Activated CD8-positive, alpha-beta memory T cell treated with anti-CD3 and anti-CD28 coated beads, Interleukin-2, amount 50 U/mL, for 4 hours (primary cell): ENCODE measurements at places on chromosomes 3 and 15.

DNA sequence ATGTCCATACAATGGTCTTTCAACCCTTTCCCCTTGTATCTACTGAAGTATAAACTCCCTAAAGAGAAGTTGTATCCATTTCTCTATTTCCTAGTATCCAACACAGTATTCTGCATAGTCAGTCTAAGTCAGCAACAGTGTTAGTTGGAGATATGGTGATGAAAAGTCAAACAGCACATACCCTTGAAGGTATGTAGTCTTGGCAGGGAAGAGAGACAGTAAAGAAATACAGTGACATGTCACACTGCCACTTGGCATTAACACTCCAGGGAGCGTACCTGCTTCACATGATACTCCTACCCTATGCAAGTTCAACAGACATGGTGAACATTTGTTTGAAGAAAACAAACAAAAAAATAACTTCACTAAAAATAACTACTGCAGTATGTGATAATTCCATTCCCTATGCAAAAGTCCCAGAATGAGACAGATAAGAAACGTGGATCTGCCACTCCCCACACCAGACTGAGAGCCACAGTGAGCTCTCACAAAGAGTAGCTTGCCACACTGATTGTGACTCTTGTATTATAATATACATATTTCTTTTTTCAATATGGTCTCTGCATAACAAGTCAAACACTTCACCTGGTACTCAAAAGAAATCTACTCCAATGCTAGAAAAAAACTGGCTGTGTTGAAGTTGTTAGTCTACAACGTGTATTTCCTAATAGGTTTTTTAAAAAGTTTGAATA, 5.9 kb downstream of the PDCD10 start:
- no peak for DNase-seq

GRCh38 chr3:149095487-149095886, 9.2 kb upstream of the HLTF start:
- DNase-seq, result no peak

- no peak for DNase-seq
Observed at GRCh38 chr3:34676436-34676835, 878.0 kb downstream of the PDCD6IP start.

GRCh38 chr3:67044295-67044694, 46.2 kb downstream of the KBTBD8 start:
- DNase-seq, result no peak

DNA sequence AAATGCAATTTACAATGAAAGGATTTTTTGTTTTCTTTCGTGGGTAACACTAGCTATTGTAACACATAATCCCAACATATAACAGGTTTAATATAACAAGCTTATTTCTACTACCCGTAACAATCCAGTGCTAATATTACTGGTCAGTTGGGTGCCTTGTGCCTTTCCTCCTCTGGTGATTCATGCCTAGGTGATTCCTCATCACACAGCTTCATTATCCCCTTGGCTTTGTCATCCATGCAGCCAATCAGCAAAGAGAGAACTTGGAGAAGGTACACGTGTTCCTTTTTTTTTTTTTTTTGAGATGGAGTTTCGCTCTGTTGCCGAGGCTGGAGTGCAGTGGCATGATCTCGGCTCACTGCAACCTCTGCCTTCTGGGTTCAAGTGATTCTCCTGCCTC, 30.7 kb downstream of the CHST14 start:
- DNase-seq, result no peak

GRCh38 chr3:153289334-153289808, 127.3 kb downstream of the RAP2B start:
- DNase-seq, result no peak

- DNase-seq, result peak; percentile 20
Observed at GRCh38 chr3:179068779-179069530, 2.7 kb downstream of the ZMAT3 start.

DNA sequence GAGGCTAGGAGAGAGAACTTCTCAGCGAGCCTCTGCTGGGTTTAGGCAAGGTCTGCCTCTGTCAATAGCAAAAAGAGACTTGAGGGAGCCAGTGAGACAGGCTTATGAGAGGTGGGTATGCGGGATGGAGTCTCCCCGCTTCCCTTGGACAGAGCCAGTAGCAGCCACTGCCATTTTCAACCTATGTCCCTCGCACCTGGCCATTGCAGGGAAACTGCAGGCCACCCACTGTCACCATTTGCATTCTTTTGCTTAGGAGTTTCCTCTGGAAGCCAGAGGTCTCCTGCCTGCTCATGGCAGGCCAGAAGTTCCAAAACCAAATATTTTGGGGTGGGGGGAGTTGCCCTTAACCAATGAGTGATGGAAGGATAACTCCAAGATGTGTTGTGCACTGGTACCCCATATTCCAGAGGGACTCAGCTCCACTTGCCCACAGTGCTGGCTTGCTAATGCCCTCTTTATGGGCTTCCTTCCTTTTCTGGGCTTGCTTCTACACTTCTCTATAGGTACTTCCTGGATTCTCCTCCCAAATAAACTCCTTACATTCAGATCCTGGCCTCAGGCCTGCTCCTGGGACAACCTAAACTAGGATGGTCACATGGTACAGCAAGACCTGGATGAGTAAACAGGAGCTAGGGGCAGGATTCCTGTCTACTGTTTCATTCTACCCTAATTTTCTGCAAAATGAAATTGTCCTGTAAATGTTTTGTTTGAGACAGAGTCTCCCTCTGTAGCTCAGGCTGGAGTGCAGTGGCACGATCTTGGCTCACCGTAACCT, 108.9 kb upstream of the PROK2 start:
- no peak for DNase-seq

DNA sequence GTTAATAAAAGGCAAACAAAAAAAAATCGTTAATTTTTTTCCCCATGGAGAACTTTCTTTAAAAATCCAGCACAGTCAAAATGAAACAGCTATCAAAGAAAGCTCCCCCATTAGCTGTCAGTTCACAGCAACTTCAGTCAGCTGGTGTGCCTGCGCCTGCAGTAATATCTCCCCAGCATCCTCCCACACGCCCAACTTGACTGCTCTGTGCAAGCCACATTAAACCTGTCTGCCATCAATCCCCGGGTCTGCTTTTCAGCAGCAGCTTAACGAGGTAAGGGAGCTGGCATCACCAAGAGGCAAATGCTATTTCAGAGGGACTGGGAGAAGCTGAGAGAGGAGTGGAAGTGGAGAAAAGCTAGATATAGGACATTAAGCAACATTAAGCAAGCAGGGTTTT, 337.5 kb downstream of the GAP43 start:
- no peak for DNase-seq

DNA sequence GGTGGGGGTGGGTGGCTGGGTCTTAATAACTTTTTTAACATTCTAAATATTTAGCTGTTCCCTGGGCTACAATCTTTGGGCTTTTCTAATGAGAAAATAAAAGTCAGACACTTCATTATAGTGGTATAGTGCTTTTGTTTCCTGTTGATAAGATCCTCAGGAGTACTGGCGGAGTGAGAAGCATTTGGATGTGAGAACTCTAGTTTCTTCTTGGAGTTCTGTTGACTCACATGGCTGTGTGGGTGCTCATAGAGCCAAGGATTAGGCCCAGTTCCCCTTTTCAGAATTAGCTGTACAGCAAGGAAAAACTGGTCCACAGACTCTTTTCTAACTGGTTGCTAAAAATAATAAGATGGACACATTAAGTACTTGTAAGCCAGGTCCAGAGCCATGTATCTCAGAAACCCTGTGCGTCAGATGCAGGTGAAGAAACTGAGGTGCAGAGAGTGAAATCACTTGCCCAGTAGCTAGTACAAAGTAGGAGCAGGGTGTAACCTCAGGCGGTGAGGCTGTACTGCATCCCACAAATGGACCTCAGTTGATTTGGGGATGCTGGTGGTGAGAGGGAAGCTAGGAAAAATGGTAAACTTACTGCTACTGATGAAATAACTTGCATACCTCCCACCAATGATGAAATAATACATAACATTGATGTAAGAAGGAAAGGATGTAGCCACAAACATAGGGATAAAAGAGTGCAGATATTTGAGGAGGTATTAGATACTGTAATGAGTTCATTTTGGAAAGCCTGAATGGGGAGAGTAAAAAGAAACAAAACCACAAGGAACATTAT, 2.3 kb downstream of the ITPR1 start:
- DNase-seq, result no peak

- no peak for DNase-seq
Observed at GRCh38 chr3:182436547-182436946, 356.8 kb upstream of the ATP11B start.

DNA sequence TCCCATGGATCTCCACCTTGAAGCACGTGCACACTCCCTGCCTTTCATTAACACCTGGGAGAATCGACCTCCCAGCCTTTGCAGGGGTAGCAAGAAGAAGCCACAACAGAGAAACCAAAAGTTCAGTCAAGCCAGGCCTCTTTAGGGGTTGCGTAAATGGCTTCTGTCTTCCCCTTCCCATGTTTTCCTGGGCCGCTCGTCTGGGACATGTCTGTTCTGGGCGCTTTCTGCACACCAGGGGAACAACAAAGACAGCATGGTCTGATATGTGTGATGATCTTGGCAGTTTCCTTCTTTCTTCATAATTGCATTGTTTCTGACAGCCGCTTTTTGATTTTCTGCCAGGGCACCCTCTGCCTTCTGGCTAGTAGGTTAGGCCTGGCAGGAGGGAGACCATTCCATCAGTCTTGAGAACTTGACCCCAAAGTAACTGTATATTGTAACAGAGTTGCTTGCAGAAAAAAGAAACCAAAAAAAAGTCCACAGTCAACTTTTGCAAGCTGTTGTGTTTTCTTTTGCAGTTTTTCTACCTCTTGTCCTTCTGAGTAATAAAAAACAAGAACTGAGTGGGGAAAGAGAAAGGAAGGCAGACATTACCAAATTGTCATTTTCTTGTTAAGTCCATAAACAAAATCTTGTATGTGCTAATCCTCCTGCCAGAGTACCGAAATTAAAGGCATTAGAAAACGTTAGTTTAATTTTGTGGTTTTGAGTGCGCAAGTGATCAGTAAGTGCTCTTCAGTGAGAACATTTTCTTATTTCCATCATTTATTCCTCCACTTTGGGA, 56.0 kb upstream of the FURIN start:
- no peak for DNase-seq

- no peak for DNase-seq
Observed at GRCh38 chr3:135141160-135141559, 346.1 kb downstream of the EPHB1 start.

GRCh38 chr3:70225146-70225545, 87.3 kb downstream of the MDFIC2 start:
- DNase-seq, result no peak

DNA sequence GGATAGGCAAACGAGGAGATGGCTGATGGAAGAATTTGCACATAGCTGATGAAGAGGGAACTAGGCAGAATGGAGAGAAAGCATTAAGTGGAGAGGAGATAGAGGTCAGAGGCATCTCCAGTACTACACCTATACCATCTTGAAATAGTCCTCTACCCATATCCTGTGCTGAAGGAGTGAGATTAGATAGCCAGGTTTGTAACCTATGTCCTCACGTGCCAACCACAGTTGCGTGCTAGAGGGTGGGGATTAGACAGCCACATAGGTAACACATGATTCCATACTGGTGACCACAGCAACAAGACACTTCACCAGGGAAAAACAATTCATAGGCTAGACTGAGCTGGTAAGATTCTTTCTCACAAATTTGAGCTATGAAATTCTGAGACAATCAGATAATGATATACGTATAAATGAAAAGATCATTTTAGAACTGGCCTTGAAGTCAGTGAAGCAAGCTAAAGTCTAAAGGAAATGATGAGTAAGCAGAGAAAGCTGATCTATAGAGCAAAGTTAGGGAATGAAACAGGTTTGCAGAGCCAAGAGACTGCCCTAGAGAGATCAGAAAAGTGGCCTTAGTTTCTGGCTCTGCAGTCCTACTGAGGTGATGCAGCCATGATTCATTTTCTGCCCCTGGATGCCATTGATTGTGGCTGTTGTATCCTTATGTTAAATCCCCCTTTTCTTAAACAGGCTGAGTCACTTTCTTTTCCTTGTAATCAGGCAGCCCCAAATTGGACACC, 17.7 kb downstream of the MYNN start:
- no peak for DNase-seq

- no peak for DNase-seq
Observed at GRCh38 chr15:51576911-51577500, 45.6 kb downstream of the DMXL2 start.

DNA sequence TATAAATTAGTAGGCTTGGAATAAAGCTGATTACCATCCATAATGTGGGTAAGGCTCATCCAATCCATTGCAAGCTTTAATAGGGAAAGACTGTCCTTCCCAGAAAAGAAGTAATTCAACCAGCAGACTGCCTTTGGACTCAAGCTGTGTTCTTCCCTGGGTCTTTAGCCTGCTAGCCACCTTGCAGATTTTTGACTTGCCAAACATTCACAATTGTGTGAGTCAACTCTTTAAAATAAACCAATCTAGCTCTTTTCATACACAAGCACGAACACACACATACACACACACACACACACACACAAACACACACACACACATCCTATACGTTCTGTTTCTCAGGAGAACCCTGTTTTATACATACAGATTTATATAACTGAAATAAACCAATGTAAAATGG, 248.1 kb downstream of the NAALADL2 start:
- no peak for DNase-seq

GRCh38 chr3:136804141-136804540, 14.8 kb upstream of the SLC35G2 start:
- no peak for DNase-seq

- no peak for DNase-seq
Observed at GRCh38 chr3:180457225-180457624, 144.7 kb upstream of the TTC14 start.

GRCh38 chr15:25859838-25860645, 3.1 kb downstream of the ATP10A start:
- peak; percentile 36 for DNase-seq

DNA sequence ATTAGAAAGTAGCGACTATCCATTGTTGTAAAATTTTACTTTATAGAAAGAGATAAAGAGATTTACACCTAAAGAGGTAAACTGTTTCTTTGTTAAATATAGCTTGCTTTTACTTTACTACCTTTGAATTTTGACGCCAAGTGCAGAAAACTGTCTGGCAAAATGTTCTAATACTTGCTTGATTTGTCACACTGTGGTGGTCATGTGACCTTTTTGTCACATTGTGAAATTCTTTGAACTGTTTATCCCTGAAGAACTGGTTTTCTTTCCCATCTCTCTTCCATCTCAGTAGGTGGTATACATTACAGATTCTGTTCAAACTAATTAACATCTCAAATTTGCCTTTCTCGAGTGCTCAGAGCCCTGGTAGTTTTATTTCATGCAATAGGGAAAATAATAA, 327.4 kb downstream of the NAALADL2 start:
- no peak for DNase-seq

- DNase-seq, result no peak
Observed at GRCh38 chr15:68418611-68419161, 13.3 kb downstream of the ITGA11 start.

GRCh38 chr3:44318891-44319311, 19.7 kb upstream of the TCAIM start:
- DNase-seq, result no peak

- no peak for DNase-seq
Observed at GRCh38 chr3:26840272-26840870, 217.8 kb downstream of the LRRC3B start.
